Heart left ventricle (tissue), 16 donors: ENCODE measurements at places on chromosomes 2 and 18. TPM values are rescaled to one million over a fixed set of nuclear protein-coding genes. Genes with fewer than 3 reads are reported as not detected.

DNA sequence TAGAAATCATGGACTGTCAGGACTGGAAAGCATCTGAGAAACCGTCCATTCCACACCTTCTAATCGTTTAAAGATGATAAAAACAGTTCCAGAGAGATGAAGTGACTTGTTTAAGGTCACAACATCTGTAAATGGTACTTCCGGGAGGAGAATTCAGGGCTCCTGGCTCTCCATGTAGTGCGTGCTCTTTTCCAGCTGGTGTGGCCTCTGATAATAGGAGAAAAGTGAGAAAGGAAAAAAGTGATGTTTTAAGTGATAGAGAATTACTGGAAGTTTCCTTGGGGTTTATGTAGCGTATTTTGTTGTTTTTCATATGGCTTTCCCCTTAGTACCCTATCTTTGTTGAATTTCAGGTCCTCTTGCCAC is 663 bp downstream of the C2orf49 start:
- H3K4me3 ChIP-seq, result peak overlapping the region; percentile 83
- H3K36me3 ChIP-seq, result peaks cover 33% of the 10 kb centered on the region
- H3K27me3 ChIP-seq, result no peaks in the 10 kb centered on the region
- H3K27ac ChIP-seq, result peak overlapping the region; percentile 89
- peaks cover 25% of the 10 kb centered on the region for H3K4me1 ChIP-seq

- peaks cover 28% of the 10 kb centered on the region for H3K4me1 ChIP-seq
- H3K27ac ChIP-seq, result no peak overlapping the region
- H3K4me3 ChIP-seq, result no peak overlapping the region
- no peaks in the 10 kb centered on the region for H3K36me3 ChIP-seq
Measured at GRCh38 chr2:168814939-168815907, 12.8 kb downstream of the NOSTRIN start.

DNA sequence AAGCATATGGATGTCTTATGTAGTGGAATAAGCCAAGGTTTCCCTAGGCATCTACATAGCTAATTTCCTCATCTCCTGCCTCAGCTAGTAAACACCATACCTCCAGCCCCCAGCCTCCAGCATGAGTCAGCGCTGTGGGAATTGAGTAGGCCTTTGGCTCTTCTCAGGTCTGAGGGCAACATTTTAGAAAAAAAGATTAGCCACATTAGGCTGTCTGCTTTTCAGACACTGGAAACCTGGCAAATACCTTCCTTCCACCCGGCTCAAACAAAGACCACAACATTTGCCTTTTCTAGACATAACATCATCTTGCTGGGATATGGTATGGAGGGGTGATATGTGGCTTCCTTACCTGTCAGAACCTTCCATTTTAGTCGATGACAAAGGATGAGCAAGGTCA is 6.1 kb upstream of the CCDC195 start:
- no peaks in the 10 kb centered on the region for H3K4me1 ChIP-seq
- no peaks in the 10 kb centered on the region for H3K36me3 ChIP-seq
- DNase-seq, result no peak
- H3K27me3 ChIP-seq, result no peaks in the 10 kb centered on the region
- no peak overlapping the region for H3K4me3 ChIP-seq
- H3K27ac ChIP-seq, result no peak overlapping the region

CYP1B1 gene
- polyA plus RNA-seq, result 8.9 TPM
